ENCODE measurements at places on chromosomes 2 and 18.

- no peak for DNase-seq
Observed at GRCh38 chr2:187435756-187436155, 12.3 kb downstream of the CALCRL start.

- DNase-seq, result no peak
Observed at GRCh38 chr18:4333043-4333442, 122.1 kb downstream of the DLGAP1 start.

DNA sequence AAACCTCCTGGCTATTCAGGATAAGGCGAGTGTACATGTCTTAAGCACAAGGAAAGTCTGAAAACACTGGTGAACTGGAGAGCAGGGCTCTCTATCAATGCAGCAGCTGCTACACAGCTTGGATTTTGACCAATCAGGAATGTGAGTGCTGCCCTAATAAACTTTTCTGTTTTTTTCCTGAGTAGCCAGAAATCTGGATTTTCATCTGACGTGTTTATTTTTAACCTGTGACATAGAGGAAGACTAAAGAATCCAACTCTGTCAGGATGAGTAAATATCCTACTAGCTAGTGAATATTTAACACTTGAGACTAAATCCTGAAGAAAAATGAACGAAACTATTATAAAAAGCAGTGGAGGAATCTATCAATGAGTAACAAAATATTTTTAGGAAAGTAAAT lies 1638.9 kb downstream of the LRP1B start:
- no peak for DNase-seq

- DNase-seq, result no peak
Observed at GRCh38 chr2:173427887-173428668, 73.4 kb downstream of the CDCA7 start.

DNA sequence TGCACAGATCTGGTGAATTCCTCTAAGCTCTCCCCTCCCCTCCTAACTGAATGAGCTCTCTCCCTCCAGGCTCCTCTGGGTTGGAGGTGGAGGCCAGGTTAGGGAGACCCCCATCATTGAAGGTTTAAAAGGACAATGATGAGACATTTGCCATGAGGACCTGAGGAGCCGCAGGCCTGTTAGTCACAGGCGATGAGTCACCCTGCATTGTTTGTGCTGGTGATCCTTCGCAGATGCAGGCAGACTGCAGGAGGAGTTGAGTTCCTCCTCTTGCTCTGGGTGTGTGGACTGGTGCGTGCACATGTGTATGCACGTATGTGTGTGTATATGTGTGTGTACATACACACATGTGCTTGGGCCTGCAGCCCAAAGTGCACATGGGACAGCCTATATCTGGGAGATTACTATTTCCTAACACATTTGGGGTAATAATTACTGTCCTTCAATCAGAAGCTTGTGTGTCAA lies 42.0 kb downstream of the MCFD2 start:
- no peak for DNase-seq

DNA sequence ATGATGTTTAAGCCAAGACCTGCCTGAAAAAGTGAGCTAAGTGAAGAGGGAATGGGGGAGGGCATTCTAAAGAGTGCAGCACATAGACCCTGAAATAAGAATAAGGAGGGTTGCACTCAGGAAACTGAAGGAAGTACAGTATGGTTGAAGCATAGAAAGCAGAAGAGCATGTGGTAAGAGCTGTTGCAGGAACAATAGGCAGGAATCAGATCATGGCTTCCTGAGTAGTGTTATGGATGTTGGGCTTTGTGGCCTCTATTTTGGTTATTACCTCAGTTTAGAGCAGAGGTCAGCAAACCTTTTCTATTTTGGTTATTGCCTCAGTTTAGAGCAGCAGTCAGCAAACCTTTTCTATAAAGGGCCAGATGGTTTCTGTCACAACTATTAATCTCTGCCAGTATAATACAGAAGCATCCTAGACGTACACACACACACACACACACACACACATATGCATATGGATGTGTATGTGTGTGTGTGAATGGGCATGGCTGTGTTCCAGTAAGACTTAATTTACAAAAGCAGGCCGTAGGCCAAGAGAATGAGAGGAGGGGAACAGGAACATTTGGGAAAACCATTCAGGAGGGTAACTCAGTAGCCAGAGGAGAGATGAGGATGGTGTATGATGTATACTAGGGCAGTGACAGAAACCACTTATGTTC lies 91.1 kb upstream of the MYO3B start:
- DNase-seq, result peak; percentile 89

DNA sequence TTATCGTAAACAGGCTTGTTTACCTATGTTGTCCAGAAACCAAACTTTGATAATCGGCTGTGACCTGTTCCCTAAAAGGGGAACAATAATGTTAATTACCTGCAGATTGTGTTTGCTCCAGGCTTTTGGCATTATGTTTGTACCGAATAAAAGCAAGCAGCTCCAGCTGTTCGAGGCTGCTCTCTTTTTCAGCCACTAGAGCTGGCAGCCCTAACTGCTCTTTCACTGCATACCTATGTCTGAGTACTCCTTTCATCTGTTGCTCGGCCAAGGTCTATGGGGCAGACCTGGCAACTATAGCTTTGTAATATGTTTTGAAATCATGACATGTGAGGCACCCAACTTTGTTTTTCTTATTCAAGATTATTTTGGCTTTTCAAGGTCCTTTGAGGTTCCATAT lies 77.8 kb upstream of the EHBP1 start:
- no peak for DNase-seq

DNA sequence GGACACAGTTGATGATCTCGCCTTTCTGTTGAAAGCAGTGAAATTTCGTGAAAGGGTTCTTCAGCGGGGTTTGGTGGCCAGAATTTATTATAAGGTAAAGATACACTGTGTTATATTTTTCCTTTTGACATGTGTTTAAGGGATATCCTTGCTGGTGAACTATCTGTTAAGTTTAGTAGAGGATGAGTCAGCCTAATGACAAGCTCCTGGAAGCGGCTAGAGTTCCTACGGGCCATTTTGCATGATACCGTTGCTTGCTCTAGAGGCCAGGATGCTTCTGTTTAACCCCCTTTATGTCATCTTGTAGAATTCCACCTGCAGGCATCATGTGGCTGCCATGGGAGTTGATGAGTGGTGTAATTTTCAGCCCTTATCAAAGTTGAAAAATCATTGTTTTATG lies 124.8 kb upstream of the BCL2L11 start:
- no peak for DNase-seq

- DNase-seq, result no peak
Observed at GRCh38 chr2:121103960-121104359, 181.0 kb downstream of the TFCP2L1 start.

- DNase-seq, result no peak
Observed at GRCh38 chr2:168751104-168751740, 51.2 kb upstream of the NOSTRIN start.

GRCh38 chr2:29249666-29250253 lies 134.5 kb downstream of the CLIP4 start:
- DNase-seq, result no peak

GRCh38 chr2:239220341-239220740 lies 180.5 kb downstream of the HDAC4 start:
- DNase-seq, result no peak

- DNase-seq, result no peak
Observed at GRCh38 chr18:21262979-21263378, 20.9 kb downstream of the GREB1L start.

GRCh38 chr18:53906681-53907080 lies 317.8 kb downstream of the MBD2 start:
- DNase-seq, result peak; percentile 80

GRCh38 chr18:12656605-12656937 lies 1.3 kb downstream of the SPIRE1 start:
- no peak for DNase-seq

DNA sequence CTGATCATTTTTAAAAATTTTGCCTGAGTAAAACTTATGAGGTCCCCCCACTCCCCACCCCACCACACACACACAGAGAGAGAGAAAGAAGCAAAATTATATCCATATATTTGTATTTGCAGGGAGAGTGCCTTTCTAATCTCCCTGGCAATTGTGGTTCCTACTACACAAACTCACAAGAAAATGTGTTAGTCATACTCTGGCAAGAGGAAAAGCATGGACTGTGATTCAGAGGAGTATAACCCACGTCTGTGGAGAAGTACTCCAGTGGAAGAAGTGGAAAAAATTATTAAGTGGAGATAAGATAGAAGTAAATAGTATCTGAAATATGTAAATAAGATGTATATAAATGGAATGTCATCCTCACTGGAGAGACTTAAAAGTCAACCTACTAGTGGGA lies 114.0 kb downstream of the DSEL start:
- no peak for DNase-seq

DNA sequence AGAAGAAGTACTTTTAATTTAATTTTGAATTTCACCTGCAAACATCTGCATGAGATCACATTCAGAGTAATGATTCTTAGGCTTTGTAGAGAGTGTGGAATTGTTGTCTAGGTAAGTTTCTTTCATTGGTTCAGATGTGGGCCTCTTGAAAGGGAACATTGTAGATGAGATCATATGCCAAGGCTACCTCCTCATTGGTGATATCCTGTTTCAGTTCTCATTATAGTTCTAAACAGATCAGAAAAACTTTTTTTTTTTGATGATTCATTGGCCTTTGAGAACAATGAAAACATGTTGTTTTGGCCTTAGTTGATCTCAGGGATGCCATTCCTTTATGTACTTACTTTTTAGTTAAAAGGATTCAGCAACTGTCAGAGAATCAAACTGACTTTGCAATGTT lies 44.5 kb downstream of the EML6 start:
- peak; percentile 10 for DNase-seq

- no peak for DNase-seq
Observed at GRCh38 chr2:235087832-235088495, 136.1 kb downstream of the SH3BP4 start.

- peak; percentile 68 for DNase-seq
Observed at GRCh38 chr2:119218478-119219064, 5.1 kb upstream of the STEAP3 start.

DNA sequence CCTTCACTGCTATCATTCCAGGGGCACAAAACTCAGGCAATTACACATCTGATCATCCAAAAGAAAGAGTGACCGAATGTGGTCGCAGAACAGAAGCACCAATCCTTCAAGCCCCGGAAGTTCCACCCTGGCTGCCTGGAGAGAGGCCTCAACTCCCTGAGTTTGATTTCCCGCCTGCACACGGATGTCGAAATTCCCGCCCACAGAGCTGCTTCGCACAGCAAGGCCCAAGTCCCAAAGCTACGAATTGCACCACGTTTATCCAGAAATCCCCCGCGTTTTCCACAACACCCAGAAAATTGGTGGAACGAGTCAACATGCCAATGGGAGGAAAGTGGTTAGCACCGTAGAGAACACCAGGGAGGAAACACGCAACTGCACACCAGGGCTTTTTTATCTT lies 445.4 kb downstream of the EIPR1 start:
- no peak for DNase-seq

GRCh38 chr2:216879727-216880508 lies 20.1 kb upstream of the TNP1 start:
- no peak for DNase-seq

GRCh38 chr2:98565286-98565860 lies 42.9 kb downstream of the COA5 start:
- DNase-seq, result no peak

DNA sequence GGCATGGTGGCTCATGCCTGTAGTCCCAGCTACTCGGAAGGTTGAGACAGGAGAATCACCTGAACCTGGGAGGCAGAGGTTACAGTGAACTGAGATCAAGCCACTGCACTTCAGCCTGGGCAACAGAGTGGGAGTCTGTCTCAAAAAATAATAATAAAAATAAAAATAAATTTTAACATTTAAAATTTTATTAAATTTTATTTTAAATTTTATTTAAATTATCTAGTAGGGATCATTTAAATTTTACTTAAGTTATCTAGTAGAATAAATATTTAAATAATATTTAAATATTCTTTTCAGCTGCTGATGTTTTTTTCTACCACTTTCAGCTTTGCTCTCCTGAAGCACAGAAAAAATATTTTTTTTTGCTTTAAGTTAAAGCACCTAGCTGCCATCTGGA lies 10.4 kb downstream of the COBLL1 start:
- DNase-seq, result no peak

DNA sequence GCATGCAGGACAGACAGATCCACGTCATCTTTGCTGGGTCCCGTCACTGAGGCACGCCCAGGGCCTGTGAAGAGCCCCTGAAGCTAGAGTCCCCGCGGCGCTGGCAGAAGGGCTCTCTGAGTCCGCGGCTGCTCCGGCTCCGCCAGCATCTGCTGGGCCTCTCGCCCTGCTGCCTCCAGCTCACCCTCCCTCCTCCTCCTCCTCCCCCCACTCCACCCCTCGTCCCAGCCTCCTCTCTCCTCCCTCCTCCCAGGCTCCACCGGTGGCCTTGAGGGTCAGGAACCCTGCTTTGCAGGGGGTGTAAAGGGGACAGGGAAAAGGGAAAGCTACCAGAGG lies at the start of gene TNS1:
Gene TNS1, minus strand, starts transcription at position 151 of the 336 bp plus-strand sequence. Its CDS starts 123 bp downstream, at position 28.
- DNase-seq, result no peak

DNA sequence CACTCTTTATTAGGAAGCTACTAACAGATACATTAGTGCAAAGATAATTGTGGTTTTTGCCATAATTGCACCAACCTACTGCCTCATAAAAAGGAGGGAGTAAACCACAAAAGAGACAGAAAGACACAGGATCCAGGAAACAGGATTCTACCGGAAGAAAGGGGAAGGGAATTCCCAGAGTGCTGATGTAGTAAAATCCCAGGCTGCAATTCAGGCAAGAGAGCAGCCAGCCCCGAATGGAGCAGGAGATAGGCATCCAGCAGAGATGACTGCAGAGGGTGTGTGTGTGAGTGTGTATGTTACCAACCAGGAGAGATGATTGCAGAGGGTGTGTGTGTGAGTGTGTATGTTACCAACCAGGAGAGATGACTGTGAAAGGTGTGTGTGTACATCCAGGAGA lies 84.4 kb downstream of the KCNS3 start:
- DNase-seq, result no peak

- no peak for DNase-seq
Observed at GRCh38 chr18:55296778-55297177, 291.2 kb downstream of the TCF4 start.

DNA sequence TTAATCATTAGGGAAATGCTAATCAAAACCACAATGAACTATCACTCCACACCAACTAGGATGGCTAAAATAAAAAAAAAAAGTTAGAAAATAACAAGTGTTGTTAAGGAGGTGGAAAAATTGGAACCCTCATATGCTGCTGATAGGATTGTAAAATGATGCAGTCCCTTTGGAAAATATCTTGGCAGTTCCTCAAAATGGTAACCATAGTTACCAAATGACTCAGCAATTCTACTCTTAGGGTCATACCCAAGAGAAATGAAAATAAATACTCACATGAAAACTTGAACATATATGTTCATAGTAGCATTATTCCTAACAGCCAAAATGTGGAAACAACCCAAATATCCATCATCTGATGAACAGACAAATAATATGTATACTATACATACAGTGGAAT lies 15.7 kb upstream of the ACVR2A start:
- peak; percentile 43 for DNase-seq

DNA sequence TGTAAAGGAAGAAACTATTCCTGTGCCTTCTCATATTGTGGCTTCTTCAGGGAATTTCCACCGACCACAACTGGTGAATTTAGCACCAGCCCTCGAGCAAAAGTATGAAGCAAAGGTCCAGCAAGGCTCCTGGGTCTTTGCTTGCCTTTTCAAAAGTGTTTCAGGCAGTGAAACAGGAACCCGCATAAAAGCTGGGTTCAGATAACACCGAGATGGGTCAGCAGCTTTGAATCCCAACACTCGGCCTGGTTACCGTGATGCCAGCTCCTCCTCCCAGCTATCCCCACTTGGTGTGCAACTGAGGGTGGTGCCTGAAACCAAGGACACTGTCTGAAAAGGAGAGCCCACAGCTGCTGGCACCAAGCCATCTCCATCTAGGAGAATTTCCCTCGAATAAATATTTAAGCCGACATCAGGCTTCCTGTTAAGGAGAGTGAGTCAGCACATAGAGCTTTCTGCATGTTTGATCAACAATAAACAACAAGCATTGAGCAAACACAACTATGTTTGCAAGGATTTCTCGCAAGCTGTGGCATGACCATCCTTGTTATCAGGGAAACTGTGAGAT lies 69.5 kb downstream of the ANTXR1 start:
- no peak for DNase-seq
